Forelimb muscle (tissue), 1 donor: ENCODE measurements at places on chromosomes 4 and X.

DNA sequence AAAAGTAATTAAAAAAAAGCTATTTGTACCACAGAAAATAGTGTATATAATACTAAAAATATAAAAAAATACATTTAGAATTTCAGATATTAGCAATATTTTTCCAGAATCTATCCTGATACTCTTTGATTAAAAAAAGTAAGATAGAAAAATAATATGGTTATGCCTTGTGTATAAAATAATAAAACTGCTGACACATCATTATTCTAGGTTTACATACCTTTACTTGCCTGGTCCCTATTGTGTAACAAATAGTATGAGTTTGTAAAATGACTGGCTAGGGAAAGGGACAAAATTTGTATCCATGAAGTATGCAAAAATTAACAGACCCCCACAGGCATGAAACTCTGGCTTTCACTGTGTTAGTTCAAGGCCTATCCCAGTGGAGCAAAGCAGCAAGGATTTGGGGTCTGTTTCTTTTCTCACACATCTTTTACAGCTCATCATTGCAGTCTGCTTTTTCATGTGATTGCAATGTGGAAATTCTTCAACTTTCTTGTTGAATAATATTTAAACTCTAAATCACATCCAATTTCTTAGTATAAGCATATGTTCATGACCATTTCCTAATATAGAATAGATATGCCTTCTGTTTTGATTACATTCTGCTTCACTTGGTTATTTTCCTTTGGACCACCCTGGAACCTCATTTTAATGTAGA lies 136.7 kb upstream of the PCDH18 start:
- DNase-seq = no peak

- DNase-seq = no peak
These were observed 140.2 kb downstream of the STIM2 start for GRCh38 chr4:27000820-27001219.

GRCh38 chr4:130855533-130855932 lies 1759.6 kb downstream of the C4orf33 start:
- DNase-seq = no peak

- DNase-seq = no peak
These were observed 175.7 kb upstream of the FMR1 start for GRCh38 chrX:147736045-147736444.

GRCh38 chrX:5640071-5640470 lies 588.6 kb downstream of the NLGN4X start:
- no peak for DNase-seq

- no peak for DNase-seq
These were observed 331.0 kb upstream of the PCDH10 start for GRCh38 chr4:132818091-132818490.

DNA sequence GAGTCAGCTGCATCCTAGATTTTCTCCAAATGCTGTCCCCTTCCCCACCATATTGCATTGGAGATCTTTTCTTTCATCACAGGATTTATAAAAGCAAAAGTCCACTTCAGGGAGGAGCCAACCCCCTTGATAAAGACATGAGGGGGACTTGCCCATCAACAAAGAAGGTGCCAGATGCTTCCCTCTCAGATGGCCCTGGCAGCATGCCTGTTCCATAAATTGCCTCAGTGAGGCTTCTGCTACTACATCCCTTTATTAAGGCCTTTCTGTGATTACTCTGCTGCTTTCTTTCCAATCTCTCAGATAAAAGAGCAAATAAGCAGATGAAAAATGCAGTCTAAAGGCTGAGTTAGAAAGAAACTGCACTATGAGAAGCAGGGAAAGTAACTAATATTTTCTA lies 511.6 kb downstream of the PACRGL start:
- no peak for DNase-seq

- DNase-seq = no peak
These were observed 55.8 kb upstream of the ARHGAP24 start for GRCh38 chr4:85419103-85419502.
